Sigmoid colon (tissue), 7 donors: ENCODE measurements at places on chromosomes 5 and 9. TPM values are rescaled to one million over a fixed set of nuclear protein-coding genes. Genes with fewer than 3 reads are reported as not detected.

The GABRP gene
- polyA plus RNA-seq, result 1.8 TPM

The CNTNAP3 gene
- polyA plus RNA-seq, result 1.4 TPM

The ANKRD18B gene
- not detected for polyA plus RNA-seq

The CEL gene
- polyA plus RNA-seq, result 4.8 TPM

The FOXD4L4 gene
- not detected for polyA plus RNA-seq

DNA sequence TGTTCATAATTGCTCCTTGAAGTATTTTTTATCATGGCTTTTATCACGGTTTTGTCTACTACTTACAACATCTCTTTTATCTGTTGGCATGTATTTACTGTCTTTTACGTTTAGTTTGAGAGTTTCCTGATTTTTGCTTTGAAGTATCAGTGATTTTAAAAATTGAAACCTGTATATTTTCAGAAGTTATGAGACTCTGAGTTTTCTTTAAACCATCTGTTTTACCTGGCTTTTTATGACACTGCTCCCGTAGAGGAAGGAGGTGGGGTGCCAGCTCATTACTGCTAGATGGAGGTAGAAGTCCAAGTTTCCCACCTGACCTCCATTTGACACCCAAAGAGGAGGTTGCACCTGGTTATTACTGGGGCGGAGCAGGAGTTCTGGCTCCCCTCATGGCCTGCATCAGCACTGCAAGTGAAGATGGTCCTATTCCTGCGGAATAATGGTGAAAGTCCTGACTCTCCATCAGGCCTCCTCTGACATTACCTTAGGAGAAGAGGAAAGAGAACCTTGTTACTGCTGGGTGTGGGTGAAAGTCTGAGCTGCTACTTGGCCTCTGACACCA is 10.0 kb upstream of the ZNF131 start:
- H3K36me3 ChIP-seq, result no peaks in the 10 kb centered on the region
- no peaks in the 10 kb centered on the region for H3K27me3 ChIP-seq
- H3K4me1 ChIP-seq, result no peaks in the 10 kb centered on the region
- no peak overlapping the region for H3K4me3 ChIP-seq
- no peak for DNase-seq

- H3K4me1 ChIP-seq, result peaks cover 34% of the 10 kb centered on the region
- no peak overlapping the region for H3K4me3 ChIP-seq
- peaks cover 30% of the 10 kb centered on the region for H3K36me3 ChIP-seq
- peak overlapping the region; percentile 89 for H3K27ac ChIP-seq
- no peaks in the 10 kb centered on the region for H3K27me3 ChIP-seq
These were observed 4.9 kb downstream of the AKNA start for GRCh38 chr9:114382699-114383520.

DNA sequence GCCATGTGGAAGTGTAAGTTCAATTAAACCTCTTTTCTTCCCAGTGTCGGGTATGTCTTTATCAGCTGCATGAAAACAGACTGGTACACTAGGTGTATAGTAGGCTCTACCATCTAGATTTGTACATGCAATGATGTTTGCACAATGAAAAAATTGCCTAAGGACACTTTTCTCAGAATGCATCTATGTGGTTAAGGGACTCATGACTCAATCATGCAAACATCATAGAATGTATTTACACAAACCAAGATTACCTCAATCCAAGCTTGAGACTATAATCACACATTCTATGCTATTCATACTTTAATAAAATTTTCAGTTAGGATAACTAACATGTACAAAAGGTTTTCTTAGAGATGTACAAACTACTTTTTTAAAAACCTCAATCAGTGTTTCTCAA is 1164.5 kb downstream of the CDH12 start:
- no peaks in the 10 kb centered on the region for H3K4me1 ChIP-seq
- H3K27me3 ChIP-seq, result no peaks in the 10 kb centered on the region
- no peak overlapping the region for H3K4me3 ChIP-seq
- DNase-seq, result no peak
- H3K27ac ChIP-seq, result no peak overlapping the region

DNA sequence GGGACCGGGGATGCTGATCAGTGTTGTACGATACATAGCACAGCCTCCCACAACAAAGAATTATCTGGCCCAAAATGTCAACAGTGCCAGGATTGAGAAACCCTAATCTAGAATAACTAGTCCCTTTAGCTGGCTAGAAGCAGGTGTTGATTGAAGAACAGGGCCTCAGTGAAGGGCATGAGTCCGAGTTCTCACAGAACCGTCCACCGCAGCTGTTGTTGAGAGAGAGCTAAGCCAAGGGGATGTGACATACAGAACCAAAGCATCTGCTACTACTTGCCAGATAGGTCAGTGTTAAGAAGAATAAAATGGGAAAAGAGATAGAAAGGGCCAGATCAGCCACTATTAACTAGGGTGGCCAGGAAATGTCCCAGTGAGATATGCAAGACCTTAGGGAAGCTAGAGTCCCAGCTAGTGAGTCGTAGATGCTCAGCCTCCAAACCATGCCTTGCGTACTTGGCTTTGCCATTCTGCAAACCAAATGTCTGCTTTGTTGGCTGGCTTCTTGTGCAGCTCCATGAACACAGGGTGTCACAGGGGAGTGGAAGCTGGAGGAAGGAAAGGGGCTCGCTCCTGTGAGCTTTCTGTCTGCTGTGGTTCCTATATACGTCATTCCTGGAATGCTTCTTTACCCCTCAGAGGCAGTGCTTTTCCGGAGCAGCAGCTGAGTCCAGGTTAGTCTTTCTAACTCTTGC is 68.9 kb downstream of the FBXO38 start:
- no peak for DNase-seq
- H3K4me3 ChIP-seq, result no peak overlapping the region
- H3K27ac ChIP-seq, result no peak overlapping the region
- H3K27me3 ChIP-seq, result no peaks in the 10 kb centered on the region

DNA sequence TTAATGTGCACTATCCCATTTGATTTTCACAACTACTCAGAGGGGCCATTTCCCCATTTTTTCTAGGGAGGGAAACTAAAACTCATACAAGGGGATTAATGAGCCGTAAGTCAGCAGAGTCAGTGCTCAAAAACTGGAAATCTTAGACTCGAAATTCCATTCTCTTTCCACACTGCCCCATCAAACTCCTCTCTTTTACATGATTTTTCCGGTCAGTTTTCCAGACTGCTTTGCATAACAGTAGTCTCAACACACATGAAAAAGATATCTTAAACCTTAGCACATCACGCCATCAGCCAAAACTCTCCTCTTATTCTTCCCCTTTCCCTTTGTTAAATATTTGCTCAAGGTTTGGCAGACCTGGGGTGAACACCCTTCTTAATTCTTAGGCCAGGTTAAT is 332.0 kb downstream of the RFX3 start:
- no peaks in the 10 kb centered on the region for H3K36me3 ChIP-seq
- H3K27ac ChIP-seq, result no peak overlapping the region
- no peaks in the 10 kb centered on the region for H3K4me1 ChIP-seq
- H3K27me3 ChIP-seq, result no peaks in the 10 kb centered on the region
- DNase-seq, result no peak
- no peak overlapping the region for H3K4me3 ChIP-seq

DNA sequence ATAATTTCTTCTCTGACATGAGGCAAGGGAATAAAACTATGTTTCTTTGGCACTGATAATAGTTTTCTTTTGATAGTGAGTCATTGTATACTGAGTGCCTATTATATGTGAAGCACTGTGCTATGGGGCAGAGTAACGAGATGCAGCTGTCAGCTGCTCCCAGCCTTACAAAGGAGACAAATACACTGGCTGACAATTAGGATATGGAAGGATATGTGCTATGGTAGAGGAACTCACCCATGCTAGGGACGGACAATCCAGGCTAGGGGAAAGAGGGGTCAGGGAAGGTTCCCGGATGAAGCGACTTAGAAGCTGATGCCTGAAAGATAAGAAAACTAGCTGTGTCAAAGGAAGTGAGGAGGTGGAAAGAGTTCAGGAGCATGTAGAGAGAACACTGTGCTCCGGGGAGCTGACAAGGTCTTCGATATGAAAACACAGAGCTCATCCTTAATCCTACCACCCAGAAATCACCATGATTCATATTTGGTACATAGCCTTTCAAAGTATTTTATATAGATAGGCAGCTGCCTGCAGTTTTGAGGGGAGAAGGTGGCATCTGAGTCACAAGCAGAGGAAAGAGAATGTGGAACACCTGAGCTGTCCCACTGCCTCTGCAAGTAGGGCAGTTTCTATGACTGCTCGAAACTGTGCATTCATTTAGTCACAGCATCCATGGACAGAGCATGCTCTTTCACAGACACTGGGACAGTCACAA is 12.1 kb downstream of the BSPRY start:
- H3K4me3 ChIP-seq, result no peak overlapping the region
- H3K36me3 ChIP-seq, result no peaks in the 10 kb centered on the region
- H3K27me3 ChIP-seq, result no peaks in the 10 kb centered on the region
- DNase-seq, result no peak
- no peak overlapping the region for H3K27ac ChIP-seq

DNA sequence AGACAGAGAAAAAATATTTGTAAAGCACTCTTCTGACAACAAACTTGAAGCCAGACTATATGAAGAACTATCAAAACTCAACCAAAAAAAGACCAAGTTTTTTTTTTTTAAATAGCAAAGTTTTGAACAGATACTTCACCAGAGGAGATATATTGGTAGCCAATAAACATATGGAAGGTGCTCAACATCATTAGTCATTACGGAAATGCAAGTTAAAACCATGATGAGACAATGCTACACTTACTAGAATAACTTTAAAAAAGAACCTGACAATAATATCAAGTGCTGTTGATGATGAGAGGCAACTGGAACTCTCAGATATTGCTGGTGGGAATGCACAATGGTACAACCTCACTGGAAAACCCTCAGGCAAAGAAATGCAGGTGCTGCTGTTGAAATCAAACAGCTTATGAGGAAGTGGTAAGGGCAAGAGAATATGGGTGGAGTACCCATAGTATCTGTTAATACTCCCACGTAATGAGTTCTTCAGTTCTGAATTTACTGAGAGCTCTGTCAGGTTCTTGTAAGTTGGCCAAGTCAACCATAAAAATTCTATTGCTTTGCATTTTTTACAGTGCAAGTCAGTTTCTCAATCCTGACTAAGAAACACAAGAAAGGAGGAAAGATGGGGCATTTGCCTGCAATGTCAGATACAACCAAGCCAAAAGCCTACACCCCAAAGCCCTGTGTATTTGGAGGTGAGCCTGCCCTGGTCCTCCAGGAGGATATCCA is 87.3 kb upstream of the GNAQ start:
- H3K4me1 ChIP-seq, result no peaks in the 10 kb centered on the region
- no peak for DNase-seq

DNA sequence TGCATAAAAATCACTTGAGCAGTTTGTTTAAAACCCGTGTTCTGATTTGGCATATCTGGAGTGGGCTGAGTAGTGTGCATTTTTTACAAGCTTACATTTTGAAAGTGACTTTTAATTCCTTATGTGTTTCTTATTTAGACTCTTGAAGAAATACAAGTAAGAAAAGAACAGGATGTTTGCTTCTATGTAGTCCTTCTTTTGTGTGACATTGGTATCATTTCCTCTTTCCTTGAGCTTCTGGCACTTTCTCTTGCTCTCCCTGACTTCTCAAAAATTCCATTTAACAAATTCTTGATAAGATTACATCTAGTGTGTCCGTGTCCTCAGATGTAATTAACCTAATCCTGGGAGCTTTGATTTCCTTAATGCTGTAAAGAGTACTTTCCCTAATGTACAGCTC is 12.5 kb downstream of the GARNL3 start:
- no peaks in the 10 kb centered on the region for H3K36me3 ChIP-seq
- H3K27ac ChIP-seq, result no peak overlapping the region
- H3K27me3 ChIP-seq, result no peaks in the 10 kb centered on the region
- no peak overlapping the region for H3K4me3 ChIP-seq
- no peaks in the 10 kb centered on the region for H3K4me1 ChIP-seq
